ENCODE measurements at places on chromosomes 1 and 21.

- no peak for DNase-seq
Measured at GRCh38 chr1:15940110-15941043, 35.5 kb downstream of the ZBTB17 start.

- DNase-seq, result no peak
Measured at GRCh38 chr1:202597090-202597761, 113.0 kb downstream of the SYT2 start.

DNA sequence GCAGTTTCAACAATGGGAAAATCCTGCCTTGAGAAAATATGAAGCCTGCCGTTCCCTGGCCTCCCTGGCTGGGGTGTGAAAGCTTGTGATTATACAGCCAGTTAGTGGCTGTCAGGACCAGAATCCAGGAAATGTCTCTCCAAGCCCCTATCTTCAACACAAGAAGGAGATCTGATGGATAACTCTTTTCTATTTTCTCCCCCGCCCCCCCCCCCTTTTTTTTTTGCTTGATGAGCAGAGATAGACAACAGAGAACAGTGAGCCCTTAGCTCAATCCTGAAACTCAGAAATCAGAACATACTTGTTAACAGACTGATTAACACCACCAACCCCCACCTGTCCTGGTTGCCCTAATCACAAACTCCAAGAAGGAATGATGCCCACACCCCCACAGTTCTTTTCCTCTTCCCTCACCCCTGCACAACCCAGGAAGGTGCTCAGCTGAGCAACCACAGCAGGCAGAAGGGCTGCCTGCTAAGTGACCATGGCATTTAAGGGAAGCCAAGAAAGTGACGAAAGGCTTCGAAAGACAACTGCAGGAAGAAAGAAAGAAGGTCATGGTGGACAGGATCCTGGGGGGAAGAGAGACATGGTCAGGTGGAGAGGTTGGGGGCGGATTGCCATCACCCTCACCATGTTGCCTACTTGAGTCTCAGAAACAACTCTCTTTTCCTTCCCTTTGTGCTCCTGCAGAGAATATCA is 12.3 kb upstream of the DENND2D start:
- DNase-seq, result no peak

GRCh38 chr1:91507328-91507727 is 6.7 kb downstream of the CDC7 start:
- no peak for DNase-seq

- peak; percentile 96 for DNase-seq
Measured at GRCh38 chr1:22831729-22832413, 121.2 kb downstream of the EPHB2 start.

GRCh38 chr1:74505928-74506710 is 6.3 kb downstream of the LRRC53 start:
- DNase-seq, result no peak

DNA sequence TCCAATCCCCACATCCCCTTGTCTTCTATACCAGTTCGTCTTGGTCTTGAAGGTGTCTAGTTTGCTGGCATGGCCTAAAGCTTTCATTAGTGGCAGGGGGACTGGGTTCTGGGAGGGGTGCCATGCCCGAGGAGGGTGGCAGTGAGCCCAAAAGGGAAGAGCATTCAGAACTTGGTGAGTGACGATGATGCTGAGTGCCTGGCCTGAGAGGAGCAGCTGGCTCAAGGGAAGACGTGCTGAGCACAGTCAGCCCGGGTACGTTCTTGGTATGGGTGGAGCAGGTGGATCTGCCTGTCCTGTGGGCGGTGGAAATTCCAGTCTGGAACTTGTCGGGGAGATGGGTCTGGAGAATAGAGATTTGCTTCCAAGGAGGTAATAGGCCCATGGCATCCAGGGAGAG is 4.6 kb downstream of the FDPS start:
- DNase-seq, result no peak

DNA sequence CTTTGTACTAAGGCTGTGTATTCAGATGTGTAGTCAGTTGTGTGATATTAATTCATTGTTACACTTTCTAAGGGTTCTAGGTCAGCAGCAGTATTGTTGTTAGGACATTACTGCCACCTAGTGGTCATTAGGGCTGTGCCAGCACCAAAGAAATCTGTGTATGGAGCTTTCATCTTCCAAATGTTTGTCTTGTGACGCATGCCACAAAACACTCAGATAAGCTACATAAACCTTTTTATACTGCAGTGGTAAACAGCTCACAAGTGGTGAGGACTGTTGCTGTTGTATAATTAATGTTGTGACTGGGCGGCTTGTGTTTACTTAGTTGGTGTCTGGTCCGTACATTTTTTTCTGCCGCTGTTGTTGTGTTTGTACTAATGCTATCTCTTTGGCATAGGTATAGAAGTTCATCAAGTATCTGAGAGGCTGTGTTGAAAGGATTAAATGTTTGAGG is 51.7 kb downstream of the S1PR1 start:
- DNase-seq, result peak; percentile 84

GRCh38 chr1:29387210-29387609 is 150.9 kb downstream of the PTPRU start:
- no peak for DNase-seq

GRCh38 chr1:8203056-8203455 is 114.9 kb upstream of the SLC45A1 start:
- no peak for DNase-seq

DNA sequence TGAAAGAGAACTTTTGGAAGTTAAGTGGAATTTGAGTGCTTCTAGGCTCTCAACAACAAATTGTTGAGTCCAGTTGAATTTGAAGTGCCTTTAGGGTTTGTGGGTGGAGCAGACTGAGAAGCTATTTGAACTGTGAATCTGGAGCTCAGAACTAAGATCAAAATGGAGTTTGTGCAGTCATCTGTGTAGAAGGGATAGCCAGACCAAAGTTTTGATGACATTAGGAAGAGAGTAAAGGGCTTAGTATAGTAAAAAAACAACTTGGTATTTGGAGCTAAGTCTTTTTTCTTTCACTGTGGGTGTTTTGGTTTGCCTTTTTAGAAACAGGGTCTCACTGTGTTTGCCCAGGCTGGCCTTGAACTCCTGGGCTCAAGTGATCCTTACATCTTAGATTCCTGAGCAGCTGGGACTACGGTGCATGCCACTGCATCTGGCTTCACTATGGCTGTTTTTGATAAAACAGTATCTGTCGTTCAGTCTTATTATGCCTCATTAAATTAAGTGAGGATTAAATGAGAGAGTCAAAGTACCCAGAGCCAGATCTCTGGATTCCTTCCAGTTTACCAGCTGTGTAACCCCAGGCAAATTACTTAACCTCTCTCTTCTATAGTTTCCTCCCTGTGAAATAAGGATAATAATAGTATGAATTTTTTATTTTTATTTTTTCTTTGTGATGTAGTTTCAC is 20.0 kb downstream of the HDAC1 start:
- DNase-seq, result no peak

DNA sequence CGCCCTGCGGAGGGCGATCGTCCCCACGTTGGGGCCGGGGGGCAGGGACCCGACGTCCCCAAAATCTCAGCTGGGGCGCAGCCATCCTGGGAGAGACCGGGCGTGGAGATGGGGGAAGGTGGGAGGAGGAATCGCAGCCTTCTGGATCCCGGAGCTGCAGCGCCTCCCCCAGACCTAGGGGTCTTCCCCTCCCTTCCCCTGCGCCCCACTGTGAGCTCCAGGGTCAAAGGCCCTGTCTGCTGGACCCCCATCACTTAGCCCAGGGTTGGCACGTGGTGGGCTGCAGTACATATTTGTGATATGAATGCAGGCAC is 90.2 kb upstream of the VAMP3 start:
- DNase-seq, result no peak

DNA sequence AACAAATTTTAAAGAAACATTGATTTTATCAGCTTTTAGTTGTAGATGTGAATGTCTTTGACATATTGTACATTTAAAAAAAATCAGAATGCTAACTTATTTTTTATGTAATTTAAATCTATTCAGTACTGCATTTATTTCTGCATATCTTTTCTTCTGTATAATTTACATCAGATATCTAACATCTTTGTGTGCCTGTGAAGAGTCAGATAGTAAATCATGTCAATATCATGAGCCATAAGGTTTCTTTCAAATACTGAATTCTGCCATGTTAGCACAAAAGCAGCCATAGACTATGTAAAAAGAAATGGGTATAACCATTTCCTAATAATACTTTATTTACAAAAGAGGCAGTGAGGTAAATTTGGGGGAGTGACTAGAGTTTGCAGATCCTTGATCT is 1829.2 kb downstream of the NCAM2 start:
- no peak for DNase-seq

GRCh38 chr1:156102633-156103511 is 11.6 kb upstream of the LMNA start:
- no peak for DNase-seq

GRCh38 chr1:202016811-202017748 is 6.7 kb downstream of the ELF3 start:
- DNase-seq, result peak; percentile 31

GRCh38 chr1:65509912-65510680 is 89.6 kb downstream of the LEPR start:
- peak; percentile 23 for DNase-seq

- DNase-seq, result peak; percentile 40
Measured at GRCh38 chr1:29280409-29281131, 44.2 kb downstream of the PTPRU start.

DNA sequence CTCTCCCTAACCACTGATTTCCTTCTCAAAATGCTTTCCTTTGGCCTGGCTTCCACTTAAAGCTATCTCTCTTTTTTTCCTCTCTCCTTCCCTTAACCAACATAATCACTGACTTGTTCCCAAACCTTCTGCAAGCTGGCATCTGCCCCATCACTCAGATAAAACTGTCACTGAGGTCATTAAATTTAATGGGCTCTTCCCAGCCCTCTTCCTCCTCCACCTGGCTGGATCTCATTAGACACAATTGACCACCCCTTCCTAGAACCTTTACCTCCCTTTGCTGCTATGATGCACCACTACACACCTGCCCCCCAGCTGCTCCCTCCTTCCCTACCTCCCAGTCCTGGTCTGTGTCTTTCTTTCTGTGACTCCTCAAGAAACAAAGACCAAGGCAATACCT is 44.0 kb upstream of the GJB5 start:
- DNase-seq, result no peak

- DNase-seq, result no peak
Measured at GRCh38 chr1:53542551-53542950, 83.4 kb downstream of the DMRTB1 start.

DNA sequence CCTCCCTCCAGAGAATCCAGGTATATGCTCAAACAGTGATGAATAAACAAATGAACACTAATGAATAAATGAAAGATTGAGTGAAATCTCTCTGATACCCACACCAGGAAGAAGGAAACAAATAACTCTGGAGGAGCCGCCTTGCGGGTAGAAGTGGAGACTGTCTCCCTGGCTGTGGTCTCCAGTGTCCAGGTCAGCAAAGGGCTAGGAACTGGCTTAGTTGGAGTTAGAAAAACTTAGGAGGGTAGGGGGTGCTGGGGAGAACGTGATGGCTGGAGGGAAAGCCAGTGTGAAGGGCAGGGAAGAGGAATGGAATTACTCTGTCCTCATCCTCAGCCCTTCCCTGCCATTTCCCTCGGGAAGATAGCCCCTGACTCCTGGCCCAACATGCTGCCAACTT is 537 bp downstream of the RHBDL2 start:
- DNase-seq, result no peak

DNA sequence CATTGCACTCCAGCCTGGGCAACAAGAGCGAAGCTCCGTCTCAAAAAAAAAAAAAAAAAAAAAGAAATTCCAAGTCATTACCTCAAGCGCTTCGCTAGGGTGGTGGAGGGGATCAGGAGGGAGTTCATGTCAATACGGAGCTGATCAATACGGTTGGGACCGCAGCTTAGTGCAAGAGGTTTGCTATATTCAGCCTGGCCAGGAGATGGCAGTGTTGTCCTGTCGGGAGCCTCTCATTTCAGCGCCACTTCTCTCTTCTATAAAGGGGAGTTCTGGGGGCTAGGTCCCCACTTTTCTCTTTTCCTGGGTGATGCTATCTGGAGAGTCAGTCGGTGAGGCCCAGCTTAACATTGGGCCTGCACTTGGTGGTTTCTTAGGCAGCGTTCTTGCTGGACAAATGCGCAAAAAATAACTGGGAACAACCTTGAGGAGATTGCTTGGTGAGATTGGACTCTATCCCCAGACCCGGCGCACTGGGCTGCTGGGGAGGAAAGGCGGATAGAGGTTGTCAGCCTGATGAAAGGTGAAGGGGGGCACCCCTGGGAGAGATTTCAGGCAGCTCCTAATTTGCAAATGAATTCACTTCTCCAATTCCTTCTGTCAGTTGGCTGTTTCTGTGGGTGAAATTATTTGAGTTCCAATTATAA is 40.4 kb downstream of the KIAA0040 start:
- peak; percentile 43 for DNase-seq

DNA sequence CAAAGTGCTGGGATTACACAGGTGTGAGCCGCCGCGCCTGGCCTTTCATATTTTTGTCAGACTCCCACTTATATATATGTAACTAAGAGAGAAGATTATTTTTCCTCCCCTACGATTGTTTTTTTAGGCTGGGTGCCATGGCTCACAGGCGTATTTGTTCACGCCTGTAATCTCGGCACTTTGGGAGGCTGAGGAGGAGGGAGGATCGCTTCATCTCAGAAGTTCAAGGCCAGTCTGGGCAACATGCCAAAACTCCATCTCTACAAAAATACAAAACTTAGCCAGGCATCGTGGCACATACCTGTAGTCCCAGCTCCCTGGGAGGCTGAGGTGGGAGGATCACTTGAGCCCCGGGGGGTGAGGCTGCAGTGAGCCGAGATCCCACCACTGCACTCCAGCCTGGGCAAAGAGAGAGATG is 23.9 kb upstream of the ITLN2 start:
- no peak for DNase-seq

DNA sequence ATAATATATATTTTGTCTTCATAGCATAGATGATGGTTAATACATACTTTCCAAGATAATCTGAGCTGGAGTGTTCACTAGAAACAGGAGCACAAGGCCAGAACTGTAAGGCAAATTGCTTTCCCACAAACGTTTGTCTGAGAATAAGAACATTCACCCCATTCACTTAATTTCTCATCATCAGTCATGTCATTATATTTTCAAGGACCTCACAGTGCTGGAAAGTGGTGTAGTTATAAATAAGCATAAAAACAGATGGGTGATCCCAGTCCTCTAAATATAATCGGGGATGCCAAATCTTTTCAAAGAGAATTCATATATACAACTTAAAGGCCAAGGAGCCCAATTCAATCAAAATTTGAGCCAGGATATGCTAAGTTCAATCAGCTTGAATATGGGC is 8.4 kb downstream of the PRRX1 start:
- no peak for DNase-seq

DNA sequence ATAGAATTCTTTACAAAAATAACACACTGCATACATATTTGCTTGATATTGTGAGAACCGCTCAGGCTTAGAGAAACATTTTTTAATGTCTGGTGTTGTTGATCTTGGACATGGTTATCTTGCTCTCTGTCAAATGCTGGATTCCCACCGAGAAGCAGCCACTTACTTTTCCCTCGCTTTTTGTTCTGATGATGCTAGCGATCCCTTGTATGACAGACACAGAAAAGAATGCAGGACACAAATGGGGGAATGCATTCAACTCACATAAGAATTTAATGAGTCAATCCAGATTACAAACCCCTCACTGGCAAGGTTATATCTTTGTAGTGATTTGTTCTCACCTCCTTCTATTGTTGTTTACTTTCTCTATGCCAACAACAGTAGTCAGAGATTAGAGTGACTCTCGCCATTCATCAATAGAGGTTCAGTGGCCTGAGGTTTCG is 76.8 kb upstream of the AKT3 start:
- peak; percentile 95 for DNase-seq

- no peak for DNase-seq
Measured at GRCh38 chr1:47399138-47399845, 16.8 kb upstream of the FOXE3 start.

GRCh38 chr1:241962153-241962552 is 4.6 kb downstream of the BECN2 start:
- DNase-seq, result no peak

- no peak for DNase-seq
Measured at GRCh38 chr21:21179619-21180298, 181.6 kb downstream of the NCAM2 start.

All from kidney tubule cell (primary cell).